ENCODE measurements at places on chromosomes 2 and 18.

GRCh38 chr18:3457261-3457724 lies 7.3 kb downstream of the TGIF1 start:
- DNase-seq = no peak

GRCh38 chr18:78090584-78090983 lies 840.9 kb downstream of the GALR1 start:
- no peak for DNase-seq

DNA sequence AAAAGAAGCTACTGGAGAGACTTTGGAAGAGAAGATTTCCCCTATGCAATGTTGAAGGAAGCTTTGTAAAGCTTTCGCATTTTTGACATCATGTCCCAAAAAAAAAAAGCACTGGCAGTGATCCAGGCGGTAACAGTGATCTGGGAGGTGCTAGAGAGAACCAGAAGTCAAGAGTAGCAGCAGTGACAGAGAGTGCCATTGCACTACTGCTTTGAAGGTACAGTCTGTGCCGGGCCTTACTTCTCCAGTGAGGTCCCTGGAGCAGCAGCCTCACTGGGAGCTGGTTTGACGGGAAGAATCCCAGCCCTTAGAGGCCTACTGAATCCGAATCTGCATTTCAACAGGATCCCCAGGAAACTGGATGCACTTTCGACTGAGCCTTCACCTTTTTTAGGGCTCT lies 50.9 kb upstream of the ATL2 start:
- no peak for DNase-seq

DNA sequence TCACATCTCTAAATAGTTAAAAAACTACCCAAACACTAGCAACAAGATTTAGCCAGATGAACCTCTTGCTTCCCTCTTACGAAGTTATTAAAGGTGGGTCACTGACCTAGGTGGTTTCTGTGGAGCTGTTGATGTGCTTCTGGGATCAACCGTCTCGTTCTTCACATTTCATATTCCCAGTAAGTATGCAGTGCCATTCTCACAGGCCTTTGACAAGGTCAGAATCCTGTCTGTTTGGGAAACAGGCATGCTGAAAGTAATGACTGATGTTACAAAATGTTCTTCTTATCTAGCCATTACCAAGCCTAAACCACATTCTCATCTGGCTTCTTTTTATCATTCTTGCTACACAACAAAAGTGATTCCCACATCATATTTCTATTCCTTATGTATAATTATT lies 70.3 kb downstream of the WDR7 start:
- no peak for DNase-seq

DNA sequence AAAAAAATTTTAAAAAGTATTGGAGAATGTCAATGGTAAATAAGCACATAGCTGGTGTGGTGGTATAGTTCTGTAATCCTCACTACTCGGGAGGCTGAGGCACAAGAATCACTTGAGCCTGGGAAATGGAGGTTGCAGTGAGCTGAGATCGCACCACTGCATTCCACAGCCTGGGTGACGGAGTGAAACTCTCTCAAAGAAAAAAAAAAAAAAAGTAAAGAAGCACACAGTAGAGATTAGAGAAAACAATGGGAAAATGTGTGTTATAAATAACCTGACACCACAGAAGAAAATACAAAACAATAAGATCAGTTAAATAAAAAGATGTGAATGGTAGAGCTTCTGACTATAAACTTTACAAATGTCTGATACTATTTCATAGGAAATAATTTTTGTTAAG lies 163.7 kb upstream of the WDSUB1 start:
- no peak for DNase-seq

DNA sequence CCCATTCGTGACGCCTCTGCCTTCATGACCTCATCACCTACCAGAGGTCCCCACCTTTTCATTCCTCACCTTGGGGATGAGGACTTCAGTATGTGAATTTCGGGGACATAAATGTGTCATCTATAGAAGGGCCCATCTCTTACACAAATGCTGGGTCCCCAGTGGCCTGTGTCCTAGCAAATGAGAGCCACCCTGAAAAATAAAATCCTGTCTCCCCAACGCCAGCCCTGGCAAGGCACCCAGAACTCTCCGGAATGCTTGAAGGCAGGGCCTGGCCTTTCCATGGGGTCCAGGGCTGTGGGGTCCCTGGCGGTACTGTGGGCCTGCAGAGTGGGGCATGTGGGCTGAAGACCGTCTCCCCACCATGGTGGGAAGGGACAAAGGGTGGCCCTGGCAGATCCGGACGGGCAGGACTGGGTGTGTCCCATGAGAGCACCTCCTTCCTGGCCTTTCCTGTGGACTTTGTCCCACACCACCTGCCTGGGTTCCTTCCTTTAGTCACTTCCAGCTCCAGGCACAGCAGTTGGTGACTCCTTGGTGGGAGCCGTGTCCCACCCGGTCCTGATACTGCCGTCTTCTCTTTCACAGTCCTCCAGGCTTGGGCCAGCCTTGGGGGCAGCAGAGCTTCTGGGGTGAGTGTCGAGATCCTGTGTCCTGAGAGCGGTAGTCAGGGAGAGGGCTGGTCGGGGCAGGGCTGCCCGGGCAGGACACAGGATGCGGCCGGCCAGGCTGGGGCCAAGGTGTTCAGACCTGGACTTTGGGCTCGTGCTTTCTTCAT lies 18.6 kb downstream of the CAPN10 start:
- no peak for DNase-seq

DNA sequence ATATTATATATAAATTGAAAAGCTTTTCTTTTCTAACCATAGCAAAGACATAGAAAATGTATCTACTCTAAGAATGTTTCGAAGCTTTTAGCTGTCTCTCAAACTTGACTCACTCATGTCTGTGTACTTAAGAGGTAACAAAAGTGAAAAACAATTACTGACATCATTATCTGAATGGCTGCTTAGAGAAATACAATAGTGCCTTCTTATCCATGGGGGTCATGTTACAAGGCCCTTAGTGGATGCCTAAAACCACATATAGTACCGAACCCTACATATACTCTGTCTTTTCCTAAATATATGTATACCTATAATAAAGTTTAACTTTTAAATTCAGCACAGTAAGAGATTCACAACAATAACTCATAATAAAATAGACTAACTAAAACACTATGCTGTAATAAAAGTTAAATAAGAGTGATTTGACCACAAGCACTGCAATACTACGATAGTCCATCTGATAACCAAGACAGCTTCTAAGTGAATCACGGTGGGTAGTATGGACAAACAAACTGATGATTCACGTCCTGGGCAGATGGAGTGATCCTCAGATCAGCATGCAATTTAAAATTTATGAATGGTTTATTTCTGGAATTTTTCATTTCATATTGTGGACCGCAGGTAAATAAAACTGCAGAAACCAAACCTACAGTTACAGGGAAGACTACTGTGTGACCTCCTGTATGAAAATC lies 246.2 kb downstream of the XIRP2 start:
- DNase-seq = no peak

GRCh38 chr18:53838746-53839145 lies 385.7 kb downstream of the MBD2 start:
- DNase-seq = no peak
